ENCODE measurements at places on chromosomes 16 and 17.

DNA sequence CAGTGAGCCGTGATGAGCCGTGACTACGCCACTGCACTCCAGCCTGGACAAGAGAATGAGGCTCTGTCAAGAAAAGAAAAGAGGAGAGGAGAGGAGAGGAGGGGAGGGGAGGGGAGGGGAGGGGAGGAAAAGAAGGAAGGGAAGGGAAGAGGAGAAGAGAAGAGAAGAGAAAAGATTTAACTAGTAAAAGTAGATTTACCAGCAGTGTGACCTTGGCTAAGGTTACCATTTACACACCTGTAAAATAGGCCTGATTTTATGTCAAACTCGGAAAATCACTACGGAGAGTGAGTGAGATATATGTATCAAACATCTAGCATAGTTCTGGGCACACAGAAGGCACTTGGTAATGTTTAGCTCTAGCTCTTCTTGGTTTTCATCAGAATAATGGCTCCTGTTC lies 109.2 kb downstream of the LYRM1 start:
- no peak for DNase-seq

DNA sequence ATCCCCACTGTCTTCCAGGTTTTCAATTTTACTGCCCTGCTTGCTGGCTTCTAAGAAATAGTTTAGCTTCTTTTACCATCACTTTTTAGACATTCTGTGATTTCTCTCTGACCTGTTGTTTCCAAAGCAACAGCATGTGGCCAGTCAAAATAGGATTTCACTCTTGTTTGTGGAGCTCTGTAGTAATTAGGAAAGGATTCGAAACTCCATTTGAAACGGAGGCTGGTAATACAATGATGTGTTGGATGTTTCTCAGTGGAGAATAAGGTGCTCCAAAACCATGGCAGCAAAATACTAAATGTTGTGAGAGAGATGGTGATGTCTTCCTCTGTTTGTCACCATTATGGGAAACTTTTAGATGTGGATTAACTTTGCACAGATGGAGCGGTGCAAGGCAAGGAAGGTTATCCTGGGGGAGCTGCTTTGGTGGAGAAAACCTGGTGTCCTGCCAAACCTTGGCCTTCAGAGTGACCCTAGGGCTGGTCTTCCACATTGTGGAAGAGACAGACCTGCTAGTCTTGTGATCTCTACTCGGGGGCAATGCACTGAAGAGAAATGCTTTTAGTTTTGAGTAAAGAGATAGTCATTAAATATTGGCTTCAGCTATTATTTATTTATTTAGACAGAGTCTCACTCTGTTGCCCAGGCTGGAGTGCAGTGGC lies 79.4 kb downstream of the PRKCA start:
- DNase-seq = no peak

DNA sequence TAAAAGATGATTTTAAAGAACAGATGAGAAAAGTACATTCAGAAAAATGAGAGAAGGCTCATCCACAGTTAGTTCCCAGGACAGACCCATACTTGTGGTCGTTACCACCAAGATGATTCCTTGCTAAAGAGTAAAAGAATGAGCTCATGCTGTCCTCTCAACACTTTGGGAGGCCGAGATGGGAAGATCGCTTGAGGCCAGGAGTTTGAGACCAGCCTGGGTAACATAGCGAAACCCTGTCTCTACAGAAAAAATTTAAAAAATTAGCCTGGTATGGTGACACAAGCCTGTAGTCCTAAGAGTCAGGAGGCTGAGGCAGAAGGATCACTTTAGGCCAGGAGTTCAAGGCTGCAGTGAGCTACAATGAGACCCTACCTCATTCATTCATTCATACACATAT lies 60.7 kb upstream of the CNEP1R1 start:
- no peak for DNase-seq

- DNase-seq = no peak
These were observed 5.8 kb downstream of the TMEM97 start for GRCh38 chr17:28324781-28325180.

GRCh38 chr16:53507464-53508179 lies 4.6 kb upstream of the AKTIP start:
- DNase-seq = no peak

- DNase-seq = no peak
These were observed 38.4 kb downstream of the BAHCC1 start for GRCh38 chr17:81433656-81434055.

DNA sequence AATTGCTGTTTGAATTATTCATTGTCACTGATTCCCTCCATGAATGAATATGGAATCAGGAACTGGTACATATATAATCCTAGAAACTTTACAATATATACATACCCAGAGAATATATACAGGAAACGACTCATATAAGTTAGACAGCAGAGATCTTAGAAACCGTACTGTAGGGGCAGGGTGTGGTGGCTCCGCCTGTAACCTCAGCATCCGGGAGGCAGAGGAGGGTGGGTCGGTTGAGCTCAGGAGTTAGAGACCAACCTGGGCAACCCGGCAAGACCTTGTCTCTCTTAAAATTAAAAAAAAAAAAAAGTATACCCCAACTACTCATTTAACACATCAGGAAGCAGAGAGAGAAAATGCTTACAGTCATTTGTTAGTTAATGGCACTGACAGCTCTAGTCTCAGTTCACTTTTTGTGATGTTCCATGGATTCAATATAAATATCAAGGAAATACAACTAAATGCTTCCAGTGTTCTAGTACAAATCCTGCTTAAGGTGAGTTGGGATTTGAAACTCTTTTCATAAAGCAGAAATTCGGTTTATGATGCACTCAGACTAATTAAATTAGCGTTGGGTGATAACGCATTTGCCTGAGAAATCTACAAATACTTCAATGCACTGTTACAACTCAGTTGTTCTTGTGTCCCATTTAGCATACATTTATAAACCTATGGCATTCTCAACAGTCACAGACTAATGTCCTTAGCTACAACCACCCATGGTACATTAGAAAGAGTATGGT lies 5.6 kb downstream of the GLG1 start:
- DNase-seq = no peak

DNA sequence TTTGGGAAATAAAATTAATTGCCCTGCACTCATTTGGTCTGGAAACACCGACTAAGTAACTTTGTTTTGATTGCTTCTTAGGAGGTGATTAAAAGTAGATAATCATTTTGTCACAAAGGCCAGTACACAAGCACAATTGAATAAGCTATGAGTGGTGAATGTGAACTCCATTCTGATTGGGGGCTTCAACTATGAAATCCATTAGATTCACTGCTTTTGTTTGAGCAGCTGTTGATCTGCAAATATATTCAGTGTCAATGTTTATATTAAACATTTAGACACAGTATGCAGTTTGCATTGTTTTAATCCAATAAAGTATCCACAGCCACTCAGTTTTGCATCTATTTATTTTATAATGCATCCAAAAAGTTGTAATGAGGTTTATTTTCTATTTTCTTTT lies 817.5 kb downstream of the CDH11 start:
- DNase-seq = no peak

GRCh38 chr17:46159686-46160085 lies 33.5 kb downstream of the KANSL1 start:
- no peak for DNase-seq

DNA sequence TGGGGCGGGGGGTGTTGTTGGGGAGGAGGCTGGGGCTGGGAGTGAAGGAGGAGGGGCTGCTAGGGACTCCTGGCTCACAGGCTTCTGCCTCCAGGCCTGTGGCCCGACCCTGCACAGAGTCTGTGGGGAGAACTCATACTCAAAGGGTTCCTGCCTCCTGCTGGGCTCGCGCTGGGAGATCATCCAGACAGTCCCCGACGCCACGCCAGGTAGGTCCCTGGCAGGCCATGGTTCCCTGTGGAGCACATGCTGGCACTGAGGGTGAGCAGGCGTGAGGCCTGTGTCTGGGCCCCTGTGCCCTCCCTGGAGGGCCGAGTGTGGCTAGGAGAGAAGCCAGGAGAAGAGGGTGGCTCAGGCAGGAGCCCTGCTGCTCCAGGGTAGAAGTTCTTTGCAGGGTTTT lies 4.6 kb downstream of the ITGAD start:
- no peak for DNase-seq

DNA sequence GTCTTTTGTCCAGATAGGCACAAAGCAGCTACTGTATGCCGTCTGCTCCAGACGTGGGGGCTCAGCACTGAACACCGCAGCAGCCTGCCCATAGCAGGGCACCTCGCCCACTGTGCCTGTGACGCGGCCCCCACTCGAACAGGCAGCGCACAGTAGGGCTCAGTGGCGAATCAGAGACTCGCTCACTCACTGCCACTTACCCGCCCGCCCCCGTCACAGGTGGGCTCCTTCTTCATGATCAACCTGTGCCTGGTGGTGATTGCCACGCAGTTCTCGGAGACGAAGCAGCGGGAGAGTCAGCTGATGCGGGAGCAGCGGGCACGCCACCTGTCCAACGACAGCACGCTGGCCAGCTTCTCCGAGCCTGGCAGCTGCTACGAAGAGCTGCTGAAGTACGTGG lies 23.6 kb downstream of the TPSG1 start:
- no peak for DNase-seq

GRCh38 chr16:29676989-29677785 lies 1.8 kb upstream of the QPRT start:
- no peak for DNase-seq

DNA sequence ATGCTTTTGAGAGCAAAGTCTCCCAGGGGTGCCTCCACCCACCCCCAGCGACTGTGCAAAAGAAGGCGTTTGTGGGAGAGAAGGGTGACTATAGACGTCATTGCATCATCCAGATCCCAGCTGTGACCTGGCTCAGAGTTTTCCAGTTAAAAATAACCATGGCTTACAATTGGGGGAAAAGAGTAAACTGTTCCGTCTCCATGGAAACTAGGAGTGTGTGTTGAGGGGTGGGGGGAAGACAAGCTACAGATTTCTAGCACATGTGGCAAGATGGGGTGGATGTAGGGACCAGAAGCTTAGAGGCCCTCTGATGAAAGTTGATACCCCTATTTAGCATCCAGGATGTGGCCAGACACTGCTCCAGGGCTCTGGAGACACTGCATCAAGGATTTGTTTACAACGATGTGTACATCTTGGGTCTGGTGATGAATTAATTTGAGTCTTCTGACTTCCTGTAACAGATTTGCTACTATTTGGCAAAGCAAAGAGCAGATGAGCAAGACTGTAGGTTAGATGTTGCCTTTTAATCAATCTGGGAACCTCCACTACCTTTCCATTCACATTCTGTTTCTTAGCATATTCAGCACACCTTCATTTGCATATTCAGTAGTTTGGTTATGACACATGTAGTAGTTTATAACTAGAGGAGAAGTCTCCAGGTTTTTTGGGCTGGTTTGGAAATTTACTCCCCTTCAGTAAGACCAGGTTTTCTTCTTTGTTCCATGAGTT lies 6.2 kb upstream of the DUSP14 start:
- no peak for DNase-seq

DNA sequence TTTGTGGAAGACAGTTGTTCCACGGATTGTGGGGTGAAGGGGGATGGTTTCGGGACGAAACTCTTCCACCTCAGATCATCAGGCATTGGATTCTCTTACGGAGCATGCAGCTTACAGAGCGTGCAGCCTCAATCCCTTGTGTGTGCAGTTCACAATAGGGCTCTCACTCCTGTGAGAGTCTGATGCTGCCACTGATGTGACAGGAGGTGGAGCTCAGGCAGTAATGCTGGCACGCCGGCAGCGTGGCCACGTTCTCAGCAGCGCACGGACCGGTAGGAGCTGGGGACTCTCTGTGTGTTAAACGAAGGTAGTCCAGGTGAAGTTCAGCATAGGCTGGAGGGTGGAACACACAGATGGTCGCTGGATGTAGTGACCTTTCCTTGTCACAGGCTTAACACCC lies 37.8 kb downstream of the SEC14L1 start:
- DNase-seq = no peak

GRCh38 chr16:85686912-85687591 lies 1.7 kb downstream of the GINS2 start:
- no peak for DNase-seq

Measured in stimulated activated CD8-positive, alpha-beta memory T cell treated with anti-CD3 and anti-CD28 coated beads, Interleukin-4, amount 100 ng/mL, for 1 hour (primary cell).